Esophagus muscularis mucosa (tissue), 4 donors: ENCODE measurements at places on chromosomes 3 and 15. TPM values are rescaled to one million over a fixed set of nuclear protein-coding genes. Genes with fewer than 3 reads are reported as not detected.

Gene FGF12
- total RNA-seq = 19.5 TPM

Gene MRPL46
- 27.8 TPM for total RNA-seq

Gene EOMES
- not detected for total RNA-seq

Gene IL17RC
- 60.4 TPM for total RNA-seq
